Kidney capillary endothelial cell (primary cell): ENCODE measurements at places on chromosomes 3 and 15.
A peak's percentile ranks its signal among the peaks of the same experiment; 100 is the strongest.

DNA sequence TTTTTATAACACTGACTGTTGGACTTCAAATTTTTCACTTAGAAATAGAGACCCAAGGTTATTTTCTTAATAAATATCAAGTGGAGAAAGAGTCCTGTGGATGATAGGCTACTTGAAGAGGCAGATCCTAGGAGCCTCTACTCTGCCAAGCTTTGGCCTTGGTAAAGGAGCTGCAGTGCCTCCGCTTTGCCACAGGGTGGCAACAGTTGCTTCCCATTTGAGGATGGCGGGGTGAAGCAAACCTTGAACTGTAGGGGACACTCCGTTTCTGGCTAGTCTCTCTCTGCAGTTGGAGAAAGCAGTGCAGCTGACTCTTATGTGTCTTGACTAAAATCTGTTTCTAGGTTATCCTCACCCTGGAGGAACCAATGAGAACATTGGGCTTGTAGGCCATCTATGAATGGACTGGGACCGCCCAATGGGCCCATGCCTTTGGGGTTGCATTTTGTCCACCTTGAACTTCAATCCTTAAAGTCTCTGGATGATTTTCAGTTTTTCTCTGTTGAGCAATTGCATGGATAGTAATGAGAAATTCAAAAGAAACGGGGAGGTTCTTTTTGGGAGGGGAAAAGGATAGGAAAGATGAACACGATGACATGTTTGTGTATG, 9.8 kb downstream of the SCG5 start:
- DNase-seq = peak; percentile 52

DNA sequence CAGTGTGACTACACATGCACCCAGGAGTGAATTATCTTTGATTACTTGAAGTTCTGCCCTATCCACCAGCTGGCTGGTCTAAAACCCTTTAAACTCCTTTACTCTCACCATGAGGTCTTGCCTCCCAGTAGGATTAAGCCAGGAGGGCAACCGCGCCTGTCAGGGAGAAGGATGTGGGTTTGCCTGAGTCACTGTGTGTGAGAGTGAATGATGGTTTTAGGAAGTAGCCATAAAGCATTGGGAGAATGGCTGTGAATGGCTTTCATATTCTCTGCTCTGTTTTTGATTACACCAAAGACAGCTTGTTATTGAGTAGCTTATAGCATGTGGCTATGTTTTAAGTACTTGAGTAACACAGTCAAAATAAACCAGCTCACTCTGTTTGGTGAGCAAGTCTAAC, 637.7 kb upstream of the TBL1XR1 start:
- DNase-seq = peak; percentile 49

DNA sequence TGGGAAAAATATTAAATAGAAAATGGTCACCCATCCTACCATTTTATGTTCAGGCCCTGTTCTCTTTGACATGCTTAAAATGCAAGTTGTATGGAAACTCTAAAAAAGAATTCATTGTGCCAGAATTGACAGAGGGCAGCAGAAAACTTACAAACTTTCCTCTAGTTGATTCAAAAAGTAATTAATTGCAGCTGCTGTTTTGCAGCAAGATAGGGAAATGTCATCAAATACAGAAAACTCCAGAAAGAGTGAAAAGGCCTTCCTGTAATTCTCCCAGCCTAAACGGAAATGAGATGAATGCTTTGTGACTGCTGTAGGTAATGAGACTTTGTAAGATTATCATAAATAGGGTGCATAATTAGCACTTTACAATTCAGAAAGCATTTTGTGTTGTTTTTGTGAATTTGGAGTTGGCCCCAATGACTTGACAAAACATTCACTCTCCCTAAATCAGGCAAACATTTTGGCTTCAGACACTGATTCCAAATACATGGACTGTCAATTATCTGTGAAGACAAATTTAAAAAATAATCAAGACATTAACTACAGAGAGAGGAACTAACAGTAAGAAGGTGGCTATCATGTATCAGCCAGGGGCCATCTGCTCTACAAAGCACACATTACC, 861.8 kb downstream of the SQOR start:
- DNase-seq = no peak

GRCh38 chr3:191568206-191568605, 107.2 kb downstream of the PYDC2 start:
- no peak for DNase-seq

DNA sequence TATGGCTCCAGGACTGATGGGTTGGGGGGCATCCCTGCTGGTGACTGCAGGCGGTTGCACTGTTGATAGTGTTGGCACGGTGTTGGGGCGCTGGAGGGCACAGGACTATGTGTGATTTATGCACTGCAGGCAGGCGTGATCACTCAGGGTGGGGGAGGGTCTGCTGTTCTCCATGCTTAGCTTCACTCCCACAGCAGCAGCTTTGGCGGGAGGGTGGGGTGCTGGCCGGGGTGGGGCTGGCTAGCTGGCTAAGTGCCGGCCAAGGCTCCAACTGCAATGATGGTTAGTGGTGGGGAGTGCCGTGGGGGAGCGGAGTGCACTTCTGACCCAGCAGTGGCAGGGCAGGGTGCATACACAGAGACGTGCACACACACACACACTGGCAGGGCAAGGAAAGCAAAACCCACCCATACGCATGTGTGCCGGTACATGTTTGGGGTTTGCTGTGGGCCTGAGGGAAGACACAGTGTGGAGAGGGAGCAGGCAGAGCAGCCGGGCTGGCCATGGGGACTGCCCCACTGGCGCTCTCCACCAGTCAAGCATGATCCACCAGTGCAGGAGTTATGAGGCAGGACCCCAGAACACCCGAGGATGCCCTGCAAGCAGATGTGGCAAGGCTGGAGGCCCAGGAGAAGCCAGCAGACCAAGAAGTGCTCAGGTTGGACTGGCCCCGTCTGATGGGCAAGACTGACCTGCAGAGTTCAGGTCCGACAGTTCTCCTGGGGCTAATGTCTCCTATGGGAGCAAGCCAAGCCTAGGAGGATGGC, 16.5 kb upstream of the FGF7 start:
- no peak for DNase-seq

GRCh38 chr3:33439546-33440327, 468 bp downstream of the UBP1 start:
- peak; percentile 30 for DNase-seq

DNA sequence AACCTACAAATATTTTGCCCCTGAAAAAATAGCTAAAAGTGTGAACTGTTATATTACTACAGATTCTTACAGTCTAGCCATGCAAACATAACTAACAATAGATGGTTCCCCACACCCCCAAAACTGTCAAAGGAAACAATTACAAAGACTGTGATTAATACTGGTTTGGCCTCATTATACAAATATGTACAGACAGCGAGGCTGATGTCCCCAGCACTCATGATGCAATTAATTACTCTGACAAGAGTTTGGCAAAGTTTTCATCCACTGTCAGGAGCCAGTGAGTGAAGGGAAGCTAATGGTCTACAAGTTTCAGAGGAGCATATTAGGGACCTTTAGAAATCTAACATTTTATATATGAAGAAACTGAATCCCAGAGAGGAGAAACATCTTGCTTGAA, 61.0 kb downstream of the HMG20A start:
- peak; percentile 79 for DNase-seq

DNA sequence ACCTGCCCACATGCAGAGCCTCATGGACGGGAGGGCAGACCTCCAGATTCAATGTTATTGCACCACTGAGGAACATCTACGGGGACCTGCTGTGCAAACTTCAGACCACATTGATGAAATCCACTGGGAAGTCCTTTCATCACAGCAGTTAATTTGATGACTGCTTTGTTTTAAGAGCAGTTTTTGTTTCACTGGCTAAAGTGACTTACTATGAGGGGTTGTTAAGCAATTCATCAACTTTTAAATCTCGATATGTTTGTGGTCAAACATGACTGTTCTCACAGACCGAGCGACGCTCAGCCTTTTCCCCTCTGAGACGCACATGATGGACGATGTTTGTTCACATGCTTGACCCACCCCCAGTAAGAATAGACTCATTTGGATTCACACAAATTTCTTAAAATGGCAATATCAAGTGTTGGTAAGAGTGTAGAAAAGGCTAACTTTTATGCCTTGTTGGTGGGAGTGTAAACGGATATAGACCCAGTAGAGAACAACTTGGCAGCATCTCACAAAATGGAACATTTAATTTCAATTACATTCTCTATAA, 35.9 kb upstream of the IREB2 start:
- DNase-seq = no peak

GRCh38 chr3:56787784-56788256, 13.9 kb downstream of the ARHGEF3 start:
- DNase-seq = no peak

DNA sequence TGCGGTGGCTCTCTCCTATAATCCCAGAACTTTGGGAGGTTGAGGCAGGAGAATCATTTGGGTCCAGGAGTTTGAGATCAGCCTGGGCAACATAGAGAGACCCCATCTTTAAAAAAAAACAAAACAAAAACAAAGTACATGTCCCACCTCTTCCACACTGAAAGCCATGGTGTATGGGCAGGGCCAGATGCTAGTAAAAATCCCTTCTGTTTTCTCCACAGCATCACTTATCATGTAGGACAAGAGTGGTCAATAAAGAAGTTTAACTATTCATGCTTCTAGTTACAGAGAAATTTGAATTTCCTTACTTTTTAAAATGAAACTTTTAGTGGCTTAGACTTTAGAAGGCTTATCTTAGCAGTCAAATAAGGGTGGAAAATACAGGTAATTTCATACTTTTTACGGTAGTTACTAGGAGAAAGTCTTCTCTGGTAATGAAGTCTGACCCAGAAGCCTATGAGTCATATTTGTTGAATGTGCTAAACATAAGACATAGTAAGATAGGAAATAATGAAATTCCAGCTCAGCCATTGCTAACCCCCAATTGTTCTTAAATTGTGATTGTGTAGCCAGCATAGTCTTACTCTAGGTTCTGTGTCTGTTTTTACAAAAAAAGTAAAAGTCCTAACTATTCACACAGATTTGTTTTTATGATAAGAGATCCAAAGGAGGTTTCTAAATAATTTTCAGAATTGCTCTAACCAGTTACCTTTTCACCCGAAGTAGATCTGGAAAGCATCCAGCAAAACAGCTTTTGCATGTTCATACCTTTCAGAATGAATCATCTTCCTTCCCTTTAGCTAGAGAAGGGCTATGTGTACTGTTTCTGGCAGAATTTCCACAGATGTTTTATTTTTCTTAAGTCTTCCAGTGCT, 16.4 kb upstream of the ZNF609 start:
- peak; percentile 93 for DNase-seq

DNA sequence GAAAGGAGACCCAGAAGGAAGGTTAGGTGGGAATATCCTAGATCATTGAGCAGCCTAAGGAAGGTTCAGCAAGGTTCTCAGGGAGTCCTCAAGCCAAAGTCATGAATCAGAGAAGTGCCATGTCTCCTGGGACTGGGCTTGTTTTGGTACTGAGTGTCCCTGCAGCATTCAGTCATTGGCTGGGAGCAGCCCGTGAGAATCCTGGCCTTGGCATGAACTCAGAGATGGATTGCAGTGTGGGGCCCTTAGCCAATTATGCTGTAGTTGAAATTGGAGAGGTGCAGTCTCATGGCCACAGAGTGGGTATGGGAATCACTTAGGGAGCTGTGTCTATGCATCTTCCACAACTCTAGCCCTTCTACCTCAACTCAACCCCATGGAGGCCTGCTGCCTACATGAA, 17.0 kb upstream of the PPM1L start:
- DNase-seq = no peak

GRCh38 chr3:127538569-127538968, 52.0 kb downstream of the TPRA1 start:
- no peak for DNase-seq

DNA sequence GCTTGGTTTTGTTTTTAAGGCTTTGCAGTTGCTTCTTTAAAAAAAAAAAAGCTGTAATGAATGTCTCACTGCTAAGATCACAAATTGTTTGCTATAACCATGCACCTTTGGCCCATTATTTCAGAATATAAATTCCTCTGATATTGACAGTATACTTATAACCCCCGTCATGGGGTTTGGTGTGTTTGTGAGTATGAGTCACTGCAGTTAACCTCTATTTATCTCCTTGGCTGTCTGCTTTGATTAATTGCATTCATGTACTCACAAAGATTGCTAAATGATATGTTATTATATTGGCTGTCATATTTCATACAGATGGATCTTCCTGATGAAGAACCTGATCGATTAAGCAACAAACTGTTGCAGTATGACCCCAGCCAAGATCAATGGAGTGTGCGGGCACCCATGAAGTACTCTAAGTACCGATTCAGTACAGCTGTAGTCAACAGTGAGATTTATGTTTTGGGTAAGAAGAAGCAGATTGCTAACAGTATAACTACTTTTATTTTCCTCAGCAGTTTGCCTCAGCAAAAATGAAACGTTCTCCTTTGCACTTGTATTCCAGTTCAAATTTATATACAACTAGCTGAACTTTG, 14.9 kb downstream of the KBTBD12 start:
- DNase-seq = no peak

DNA sequence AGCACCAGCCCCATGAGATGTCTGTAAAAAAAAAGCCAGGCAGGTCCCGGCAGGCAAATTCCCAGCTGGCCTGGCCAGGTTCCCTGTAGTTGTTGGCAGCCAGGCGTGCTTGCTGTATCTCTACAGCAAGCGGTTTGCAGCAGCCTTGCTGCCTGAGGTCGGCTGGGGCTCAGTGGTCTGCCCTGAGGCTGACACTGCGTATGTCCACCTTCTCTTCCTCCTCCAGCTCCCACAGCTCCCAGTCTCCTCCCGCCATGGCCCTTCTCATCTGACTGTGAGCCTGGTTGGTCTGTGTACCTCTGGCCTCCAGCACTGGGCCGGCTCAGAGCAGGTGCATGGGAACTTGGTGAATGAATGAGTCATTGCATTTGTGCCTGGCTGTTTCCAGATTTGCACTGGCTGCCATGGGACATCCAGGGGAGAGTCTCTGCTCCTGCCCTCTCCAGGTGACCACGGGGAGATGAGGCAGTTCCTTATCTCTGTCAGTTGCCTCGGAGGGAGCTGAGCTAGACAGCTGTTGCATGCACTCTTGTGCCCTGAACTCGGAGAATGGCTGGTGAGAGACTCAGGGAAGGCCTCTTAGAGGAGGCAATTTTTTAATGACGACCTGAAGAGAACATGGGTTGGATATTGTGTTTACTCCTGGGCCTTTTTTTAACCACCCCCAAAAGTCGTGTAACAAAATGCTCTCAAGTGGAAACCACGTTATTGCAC, 43.0 kb downstream of the SPSB4 start:
- no peak for DNase-seq

GRCh38 chr15:58909616-58910015, 23.9 kb downstream of the SLTM start:
- no peak for DNase-seq

- peak; percentile 64 for DNase-seq
Measured at GRCh38 chr15:78241017-78241416, 6.7 kb upstream of the ACSBG1 start.

GRCh38 chr15:88917760-88918159, 4.6 kb upstream of the MFGE8 start:
- DNase-seq = no peak
